ENCODE measurements at places on chromosomes 1 and 21.
A peak's percentile ranks its signal among the peaks of the same experiment; 100 is the strongest.

GRCh38 chr1:35454176-35454575 lies 103.0 kb downstream of the KIAA0319L start:
- DNase-seq: no peak

GRCh38 chr21:25170681-25171080 lies 436.6 kb downstream of the MRPL39 start:
- no peak for DNase-seq

- no peak for DNase-seq
These were observed 93.8 kb upstream of the COL6A1 start for GRCh38 chr21:45887788-45888187.

GRCh38 chr1:243325305-243325890 lies 69.6 kb downstream of the SDCCAG8 start:
- DNase-seq: peak; percentile 68

DNA sequence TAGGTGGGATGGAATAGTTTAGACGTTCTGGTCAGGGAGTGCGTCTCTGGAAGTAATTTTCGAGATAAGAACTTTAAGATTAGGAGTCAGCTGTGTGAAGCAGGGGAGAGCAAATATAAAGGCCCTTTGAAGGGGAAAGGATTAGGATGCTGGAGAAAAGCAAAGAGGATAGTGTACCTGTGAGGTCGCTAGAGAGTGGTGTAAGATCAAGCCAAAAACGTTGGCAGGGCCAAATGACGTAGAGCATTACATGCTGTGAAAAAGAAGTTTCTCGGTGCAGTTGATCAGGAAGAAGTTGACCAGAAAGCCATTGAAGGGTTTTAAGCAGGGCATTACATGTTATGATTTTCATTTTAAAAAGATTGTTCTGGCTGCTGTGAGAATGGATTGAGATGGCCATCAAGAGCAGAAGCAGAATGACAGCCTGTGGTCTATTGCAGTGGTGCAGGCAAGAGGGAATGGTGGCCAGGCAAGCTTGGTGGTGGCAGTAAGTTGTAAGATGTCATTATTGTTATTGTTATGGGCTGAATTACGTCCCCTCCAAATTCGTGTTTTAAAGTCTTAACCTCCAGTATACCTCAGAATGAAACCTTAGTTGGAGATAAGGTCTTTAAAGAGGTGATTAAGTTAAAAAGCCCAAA lies 113.6 kb upstream of the KIF26B start:
- DNase-seq: no peak

DNA sequence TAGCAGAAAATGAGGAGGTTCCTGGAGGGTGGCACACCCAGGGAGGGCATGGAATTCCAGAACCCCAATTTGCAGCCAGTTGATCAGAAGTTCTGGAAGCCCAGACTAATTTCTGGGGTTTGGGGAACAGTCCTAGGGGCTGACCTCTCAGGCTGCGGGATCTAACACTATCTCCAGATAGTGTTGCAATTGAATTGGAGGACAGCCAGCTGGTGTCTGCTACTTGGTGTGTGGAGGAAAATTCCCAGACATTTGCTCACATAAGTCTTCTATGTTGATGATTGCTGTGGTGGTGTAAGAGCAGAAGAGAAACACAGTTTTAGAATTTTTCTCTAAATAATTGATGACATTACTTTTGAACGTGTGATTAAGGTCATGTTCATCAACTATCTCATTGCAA lies 154.3 kb upstream of the RNPC3 start:
- DNase-seq: no peak

DNA sequence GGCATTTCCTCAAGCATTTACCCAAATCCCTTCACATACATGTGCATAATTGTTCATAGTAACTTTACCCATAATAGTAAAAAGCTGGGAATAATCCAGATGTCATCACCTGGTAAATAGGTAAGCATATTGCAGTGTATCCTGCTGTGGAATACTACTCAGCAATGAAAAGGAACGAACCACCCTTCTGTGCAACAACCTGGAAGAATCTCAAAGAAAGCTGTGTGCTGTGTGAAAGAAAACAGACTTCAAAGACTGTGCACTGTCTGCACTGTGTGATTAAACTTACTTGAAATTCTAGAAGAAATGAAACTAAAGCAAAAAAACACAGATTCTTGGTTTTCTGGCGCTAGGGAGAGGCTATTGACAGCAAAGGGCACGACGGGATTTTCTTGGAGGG lies 13.5 kb downstream of the TFF2 start:
- DNase-seq: no peak

DNA sequence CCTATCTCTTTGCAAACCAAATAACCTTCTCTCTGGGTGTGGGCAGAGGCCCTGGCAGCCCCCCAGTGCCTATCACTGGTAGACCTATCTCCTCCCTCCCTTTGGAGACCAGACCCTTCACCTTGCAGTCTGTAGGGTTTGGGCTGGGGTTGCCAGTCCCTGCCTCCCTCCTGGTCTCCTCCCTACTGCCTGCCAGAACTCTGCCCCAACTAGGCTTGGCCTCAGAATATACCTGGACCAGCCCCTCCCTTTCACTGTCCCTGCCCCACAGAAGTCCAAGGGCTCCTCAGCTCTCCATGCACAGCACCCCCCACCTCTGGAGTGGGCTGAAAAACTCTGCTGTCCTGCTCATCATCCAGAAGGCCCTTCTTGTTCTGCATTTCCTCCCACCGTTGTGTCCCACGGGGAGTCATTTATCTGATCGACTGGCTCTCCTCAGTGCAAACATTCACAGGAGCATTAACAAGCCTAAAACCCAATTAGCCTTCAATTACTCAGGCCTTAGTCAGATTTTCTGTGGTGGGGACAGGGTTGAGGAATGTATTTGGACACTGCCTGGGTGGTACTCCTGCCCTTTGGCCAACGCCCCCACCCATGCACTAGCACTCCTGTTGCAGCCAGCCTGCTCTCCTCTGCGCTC lies 27.7 kb upstream of the DMBX1 start:
- DNase-seq: no peak
